Hematopoietic multipotent progenitor cell treated with erythropoietin and hydrocortisone succinate and interleukin-3 and kit ligand, for 6 days (in vitro differentiated cells): ENCODE measurements at places on chromosomes 16 and 17.

- no peak for DNase-seq
Observed at GRCh38 chr16:72195609-72196008, 23.7 kb upstream of the PMFBP1 start.

DNA sequence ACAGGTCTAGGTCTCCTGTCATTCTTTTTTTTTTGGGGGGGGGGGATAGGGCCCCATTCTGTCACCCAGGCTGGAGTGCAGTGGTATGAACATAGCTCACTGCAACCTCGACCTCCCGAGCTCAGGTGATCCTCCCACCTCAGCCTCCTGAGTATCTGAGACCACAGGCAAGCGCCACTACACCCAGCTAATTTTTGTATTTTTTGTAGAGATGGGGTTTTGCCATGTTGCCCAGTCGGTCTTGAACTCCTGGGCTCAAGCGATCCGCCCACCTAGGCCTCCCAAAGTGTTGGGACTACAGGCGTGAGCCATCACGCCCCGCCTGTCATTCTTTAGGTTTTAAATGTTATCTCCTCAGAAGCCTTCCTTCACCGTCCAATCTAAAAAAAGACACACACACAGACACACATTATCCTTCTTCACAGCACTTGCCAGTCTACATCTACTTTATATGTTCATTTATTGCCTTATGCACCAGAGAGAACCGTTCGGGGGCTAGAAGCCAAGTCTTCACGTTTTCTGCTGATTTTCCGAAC is 694 bp downstream of the MRPL27 start:
- peak; percentile 42 for DNase-seq

GRCh38 chr17:57956291-57957119 is 1.3 kb upstream of the CUEDC1 start:
- DNase-seq: peak; percentile 36

DNA sequence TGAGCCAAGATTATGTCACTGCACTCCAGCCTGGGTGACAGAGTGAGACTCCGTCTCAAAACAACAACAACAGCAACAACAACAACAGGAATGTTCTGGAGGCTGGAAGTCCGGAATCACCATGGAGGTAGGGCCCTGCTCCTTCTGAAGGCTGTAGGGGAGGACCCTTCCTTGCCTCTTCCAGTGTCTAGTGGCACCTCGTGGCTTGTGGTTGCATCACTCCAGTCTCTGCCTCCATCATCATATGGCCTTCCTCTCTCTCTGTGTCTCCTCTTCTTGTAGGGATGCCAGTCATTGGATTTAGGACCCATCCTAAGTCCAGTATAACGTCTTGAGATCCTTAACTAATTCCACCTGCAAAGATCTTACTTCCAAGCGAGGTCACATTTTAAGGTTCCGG is 14.0 kb downstream of the NAGPA start:
- no peak for DNase-seq

- no peak for DNase-seq
Observed at GRCh38 chr17:77754956-77755355, 203.5 kb upstream of the TNRC6C start.

GRCh38 chr16:5041600-5042133 is 7.9 kb upstream of the NAGPA start:
- no peak for DNase-seq

- DNase-seq: no peak
Observed at GRCh38 chr16:56970934-56971767, 9.4 kb downstream of the CETP start.

DNA sequence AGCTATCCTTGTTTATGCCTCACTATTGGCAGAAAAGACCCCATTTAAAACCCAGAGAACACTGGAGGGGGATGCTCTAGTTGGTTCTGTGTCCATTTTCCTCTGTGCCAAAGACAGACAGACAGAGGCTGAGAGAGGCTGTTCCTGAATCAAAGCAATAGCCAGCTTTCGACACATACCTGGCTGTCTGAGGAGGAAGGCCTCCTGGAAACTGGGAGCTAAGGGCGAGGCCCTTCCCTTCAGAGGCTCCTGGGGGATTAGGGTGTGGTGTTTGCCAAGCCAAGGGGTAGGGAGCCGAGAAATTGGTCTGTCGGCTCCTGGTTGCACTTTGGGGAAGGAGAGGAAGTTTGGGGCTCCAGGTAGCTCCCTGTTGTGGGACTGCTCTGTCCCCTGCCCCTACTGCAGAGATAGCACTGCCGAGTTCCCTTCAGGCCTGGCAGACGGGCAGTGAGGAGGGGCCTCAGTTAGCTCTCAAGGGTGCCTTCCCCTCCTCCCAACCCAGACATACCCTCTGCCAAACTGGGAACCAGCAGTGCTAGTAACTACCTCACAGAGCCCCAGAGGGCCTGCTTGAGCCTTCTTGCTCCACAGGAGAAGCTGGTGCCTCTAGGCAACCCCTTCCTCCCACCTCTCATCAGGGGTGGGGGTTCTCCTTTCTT is 56.1 kb downstream of the IGF2BP1 start:
- DNase-seq: no peak

- no peak for DNase-seq
Observed at GRCh38 chr17:28878158-28878910, 19.2 kb downstream of the FLOT2 start.

- peak; percentile 94 for DNase-seq
Observed at GRCh38 chr16:77971306-77972061, 50.9 kb upstream of the CLEC3A start.

DNA sequence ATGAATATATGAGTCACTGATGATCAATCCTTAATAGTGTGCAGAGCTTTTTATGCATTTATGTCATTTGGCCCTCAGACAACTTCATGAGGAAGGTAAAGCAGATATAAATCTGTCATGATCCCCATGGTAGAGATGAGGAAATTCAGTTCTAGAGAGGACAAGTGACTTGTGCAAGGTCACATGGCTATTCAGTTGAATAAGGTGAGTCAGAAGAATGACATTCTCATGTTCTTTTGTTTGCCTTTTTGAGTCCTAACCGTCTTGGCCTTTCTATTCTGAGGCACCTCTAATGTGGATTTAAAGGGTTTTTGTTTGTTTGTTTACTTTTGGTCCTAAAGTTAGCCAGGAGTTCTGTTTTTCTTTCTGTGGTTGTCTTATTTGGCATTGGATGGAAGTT is 116.2 kb upstream of the ELAC2 start:
- DNase-seq: no peak

GRCh38 chr16:85832570-85833218 is 33.2 kb downstream of the COX4I1 start:
- DNase-seq: no peak

DNA sequence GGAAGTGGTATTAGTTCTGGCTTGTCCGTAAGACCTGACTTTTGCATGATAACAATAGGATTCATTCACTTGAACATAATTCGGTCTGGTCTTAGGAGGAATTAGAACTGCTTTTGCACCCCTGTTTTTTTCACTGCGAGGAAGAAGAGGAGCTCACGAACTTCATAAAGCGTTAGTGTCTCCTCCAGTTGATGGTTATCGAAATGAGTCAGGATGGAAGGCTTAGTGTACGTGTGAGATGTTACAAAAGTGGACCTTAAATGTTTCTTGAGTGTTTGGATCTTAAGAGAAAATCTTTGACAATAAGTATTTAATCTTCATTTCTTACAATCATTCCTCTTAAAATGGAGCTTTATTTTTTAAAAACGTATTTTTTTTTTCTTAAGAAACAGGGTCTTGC is 52.8 kb downstream of the USP10 start:
- DNase-seq: no peak

DNA sequence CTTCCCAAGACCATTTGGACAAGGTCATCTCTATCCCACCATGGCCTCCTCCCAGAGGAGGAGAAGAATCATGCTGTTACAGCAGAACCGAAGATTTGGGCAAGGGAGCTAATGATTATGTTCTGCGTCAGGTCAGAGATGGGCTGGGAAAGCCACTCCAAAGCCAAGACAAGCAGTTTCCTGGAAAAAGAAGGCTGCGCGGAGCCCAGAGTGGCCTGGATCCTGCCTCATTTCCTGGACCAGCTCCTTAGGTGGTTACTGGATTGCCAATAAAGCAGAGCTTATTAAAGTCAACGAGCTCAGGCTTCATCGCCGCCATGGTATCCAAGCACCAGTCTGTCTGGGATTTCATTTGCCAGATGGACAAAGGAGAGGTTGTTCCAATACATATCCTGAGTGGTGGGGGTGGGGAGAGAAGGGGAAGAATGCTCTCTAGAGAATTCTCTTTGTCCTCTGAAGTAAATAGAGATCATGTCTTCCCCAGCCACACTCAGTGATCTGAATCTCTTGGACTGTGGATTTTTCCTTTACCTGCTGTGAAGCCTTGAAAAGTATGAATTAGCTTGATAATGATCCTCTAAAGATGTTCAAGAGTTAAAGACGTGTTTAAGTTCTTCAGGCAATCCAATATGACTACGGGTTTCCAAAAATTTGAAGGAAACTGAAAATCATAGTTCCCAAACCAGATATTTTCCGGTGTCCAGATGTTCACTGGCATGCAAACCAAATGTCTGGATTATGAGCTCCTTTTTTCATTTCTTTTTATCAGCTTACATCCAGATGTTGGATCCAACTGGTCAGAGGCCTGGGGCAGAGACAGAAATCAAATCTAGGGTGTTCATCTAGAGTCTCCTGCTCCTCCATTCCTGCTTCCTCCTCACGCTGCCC is 17.7 kb downstream of the PRAC1 start:
- no peak for DNase-seq

DNA sequence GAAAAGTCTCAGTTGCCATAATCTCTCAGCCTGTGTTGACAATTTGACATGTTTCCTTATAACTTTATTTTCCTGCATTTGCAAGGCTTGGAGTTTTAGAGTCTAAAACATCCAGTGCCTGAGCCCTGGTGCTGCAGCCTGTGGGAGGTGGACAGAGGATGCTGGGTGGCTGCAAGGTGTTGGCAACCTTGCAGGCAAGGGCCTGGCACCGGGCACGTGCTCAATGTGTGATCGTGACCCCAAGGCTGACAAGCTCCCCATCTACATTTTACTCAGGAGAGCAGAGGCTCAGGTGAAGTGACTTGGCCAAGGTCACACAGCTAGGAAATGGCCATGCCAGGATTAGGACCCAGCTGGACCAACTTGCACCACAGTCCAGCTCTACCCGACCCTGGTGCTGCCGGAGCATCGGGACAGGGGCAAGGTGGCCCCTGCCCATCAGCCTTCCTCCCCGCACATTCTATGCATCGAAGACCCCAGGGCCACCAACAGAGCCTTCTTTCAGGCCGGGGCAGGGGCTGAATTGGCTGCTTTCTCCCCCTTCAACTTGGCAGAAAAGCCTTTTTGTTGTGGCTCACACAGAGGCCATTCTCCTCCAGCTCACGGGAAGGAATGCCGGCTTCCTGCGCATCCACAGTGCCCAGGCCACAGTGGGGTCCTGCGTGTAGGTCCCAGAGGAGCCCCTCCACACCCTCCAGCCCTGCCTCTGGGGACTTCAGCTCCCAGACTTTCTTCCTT is 23.1 kb downstream of the MMP15 start:
- no peak for DNase-seq

GRCh38 chr16:87845213-87845612 is 24.1 kb downstream of the SLC7A5 start:
- no peak for DNase-seq

- no peak for DNase-seq
Observed at GRCh38 chr16:19872935-19873334, 11.7 kb downstream of the GPRC5B start.

GRCh38 chr17:34902831-34903547 is 58.3 kb downstream of the CCT6B start:
- DNase-seq: no peak

- DNase-seq: peak; percentile 70
Observed at GRCh38 chr17:80005360-80006338, 30.0 kb downstream of the TBC1D16 start.

DNA sequence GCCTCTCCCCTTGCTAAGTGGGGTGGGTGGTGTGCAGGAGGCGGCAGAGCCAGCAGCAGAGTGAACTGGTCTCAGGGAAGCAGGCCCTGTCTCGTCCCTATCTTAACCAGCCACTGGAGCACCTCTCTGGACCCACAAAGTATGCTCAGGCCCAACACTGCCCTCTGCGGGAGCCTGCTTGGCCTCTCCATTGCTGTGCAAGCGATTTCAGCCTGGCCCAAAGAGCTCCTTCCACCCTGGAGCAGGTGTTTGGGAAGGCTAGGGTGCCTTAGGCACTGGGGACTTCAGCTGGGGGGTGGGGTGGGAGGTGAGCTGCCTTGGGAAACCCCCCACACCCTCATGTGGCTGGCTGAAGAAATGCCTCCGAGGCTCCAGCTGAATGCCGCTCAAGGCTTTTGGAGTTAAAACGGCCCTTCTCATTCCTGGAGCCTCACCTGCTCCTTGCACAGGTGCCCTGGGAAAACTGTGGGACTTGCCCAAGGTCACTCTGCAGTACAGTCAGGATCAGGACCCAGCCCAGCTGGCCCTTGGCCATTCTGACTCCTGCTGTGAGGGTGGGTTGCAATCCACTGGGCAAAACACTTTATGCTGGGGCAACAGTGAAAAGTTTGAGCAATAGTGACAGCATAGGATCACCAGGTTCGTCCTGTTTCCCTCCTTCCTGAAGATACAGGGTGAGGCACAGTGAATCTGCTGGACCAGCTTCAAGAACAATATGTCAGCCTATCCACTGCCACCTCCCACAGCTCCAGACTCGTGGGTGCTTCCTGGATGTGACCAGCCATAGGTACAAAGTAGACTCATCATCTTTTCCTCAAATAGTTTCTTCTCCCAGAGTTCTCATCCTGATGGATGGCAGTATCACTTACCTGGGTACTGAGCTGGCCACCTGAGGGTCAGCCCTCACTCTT is 5.9 kb upstream of the UBE2O start:
- peak; percentile 85 for DNase-seq

DNA sequence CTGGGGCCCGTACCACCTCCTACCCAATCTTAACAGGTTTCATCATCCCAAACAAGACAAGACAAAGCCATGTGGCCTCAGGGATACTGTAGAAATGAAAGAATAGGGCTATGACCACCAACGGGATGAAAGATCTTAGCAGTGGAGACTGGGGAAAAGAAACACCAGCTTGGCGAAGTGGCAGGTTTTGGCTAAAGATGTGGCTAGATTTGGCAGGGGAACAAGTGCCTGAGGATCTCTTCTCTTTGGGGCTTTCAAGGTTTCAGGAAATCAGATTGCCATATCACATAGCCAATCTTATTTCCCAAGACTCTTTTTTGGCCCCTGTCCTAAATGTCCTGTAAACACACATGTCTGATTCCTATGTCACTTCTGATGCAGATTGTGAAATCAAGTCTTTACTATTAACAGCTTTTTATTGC is 6.9 kb downstream of the KRT24 start:
- peak; percentile 5 for DNase-seq
